ENCODE measurements at places on chromosomes 1 and 21.

GRCh38 chr21:37642493-37642892 lies 273.8 kb downstream of the KCNJ6 start:
- DNase-seq: peak; percentile 25

- no peak for DNase-seq
These were observed 15.9 kb downstream of the LRRC8B start for GRCh38 chr1:89540406-89540970.

- DNase-seq: no peak
These were observed 6.2 kb upstream of the ZNF281 start for GRCh38 chr1:200415789-200416593.

GRCh38 chr1:61638911-61639605 lies 85.9 kb downstream of the TM2D1 start:
- no peak for DNase-seq

- no peak for DNase-seq
These were observed 611 bp downstream of the HSPG2 start for GRCh38 chr1:21936366-21937031.

DNA sequence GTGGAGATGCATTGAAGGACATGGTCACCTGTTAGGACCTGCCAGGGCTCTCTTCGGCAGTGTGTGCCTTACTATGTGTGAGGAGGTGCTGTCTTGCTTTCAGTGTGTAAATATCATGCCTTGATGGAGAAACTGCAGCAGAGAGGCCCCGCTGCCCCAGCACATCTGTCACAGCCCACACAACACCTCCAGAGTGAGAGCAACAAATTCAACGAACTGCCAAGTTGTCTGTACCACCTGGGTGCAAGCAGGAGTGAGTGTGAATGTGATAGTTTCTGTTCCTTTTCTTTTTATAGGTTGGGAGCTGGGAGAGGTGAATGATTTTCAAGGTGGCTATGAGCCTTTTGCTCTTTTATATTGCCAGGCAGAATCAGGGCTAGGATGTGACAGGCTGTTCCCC lies 114.6 kb upstream of the KIAA0040 start:
- DNase-seq: no peak

Data from hematopoietic multipotent progenitor cell treated with erythropoietin and hydrocortisone succinate and interleukin-3 and kit ligand, for 15 days (in vitro differentiated cells).